ENCODE measurements at places on chromosomes 16 and 17.

- DNase-seq: peak; percentile 84
Measured at GRCh38 chr17:76547183-76547641, 7.4 kb downstream of the PRCD start.

GRCh38 chr17:78622491-78623265, 45.5 kb upstream of the DNAH17 start:
- no peak for DNase-seq

DNA sequence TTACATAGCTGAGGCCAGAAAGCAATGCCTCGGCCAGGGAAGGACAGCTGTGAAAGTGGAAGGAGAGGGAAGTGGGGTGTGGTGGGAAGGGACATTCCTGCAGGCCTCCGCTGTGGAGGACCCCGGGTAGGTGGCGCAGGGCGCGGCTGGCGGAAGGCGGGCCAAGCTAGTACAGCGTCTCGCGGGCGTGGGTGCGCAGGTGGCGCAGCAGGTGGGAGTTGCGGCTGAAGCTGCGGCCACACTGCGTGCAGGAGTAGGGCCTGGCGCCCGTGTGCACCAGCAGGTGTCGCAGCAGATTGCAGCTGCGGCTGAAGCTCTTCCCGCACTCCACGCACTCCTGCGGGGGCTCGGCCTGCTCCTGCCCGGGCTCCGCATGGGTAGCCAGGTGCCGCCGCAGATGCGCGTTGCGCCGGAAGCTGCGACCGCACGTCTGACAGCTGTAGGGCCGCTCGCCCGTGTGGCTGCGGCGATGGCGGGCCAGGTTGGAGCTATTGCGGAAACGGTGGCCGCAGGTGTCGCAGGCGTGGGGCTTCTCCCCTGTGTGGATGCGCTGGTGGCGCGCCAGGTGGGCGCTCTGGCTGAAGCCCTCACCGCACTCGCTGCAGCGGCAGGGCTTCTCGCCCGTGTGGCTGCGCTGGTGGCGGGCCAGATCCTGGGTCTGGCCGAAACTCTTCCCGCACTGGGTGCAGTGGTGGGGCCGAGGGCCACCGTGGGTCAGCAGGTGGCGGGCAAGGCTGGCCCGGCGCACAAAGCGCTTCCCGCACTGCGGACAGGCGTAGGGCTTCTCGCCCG, 10.0 kb downstream of the ZSCAN10 start:
- DNase-seq: no peak

DNA sequence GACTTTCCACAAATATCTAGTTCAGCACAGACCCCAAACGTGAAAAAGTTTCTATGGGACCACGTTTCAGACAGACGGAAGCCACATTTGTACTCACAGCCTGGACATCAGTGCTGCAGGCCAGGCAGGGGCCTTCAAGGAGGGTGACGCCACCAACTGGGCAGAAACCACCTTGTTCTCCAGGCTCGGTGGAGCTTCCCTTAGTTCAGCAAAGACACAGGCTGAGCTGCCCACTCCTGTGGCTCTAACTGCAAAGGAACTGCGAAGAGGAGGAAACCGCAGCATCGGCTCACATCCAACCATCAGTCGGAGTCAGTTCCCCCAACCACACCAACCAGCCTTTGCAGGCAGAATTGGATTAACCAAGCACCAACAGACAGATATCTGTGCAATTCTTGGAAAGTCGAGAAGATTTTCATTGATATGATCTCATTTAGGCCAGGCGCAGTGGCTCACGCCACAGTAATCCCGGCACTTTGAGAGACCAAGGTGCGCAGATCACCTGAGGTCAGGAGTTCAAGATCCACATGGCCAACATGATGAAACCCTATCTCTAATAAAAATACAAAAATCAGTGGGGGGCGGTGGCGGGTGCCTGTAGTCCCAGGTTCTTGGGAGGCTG, 73.3 kb upstream of the CNEP1R1 start:
- no peak for DNase-seq

GRCh38 chr17:17930674-17931073, 41.5 kb downstream of the TOM1L2 start:
- DNase-seq: no peak

GRCh38 chr16:85210423-85211169, 98.3 kb upstream of the CIBAR2 start:
- DNase-seq: no peak

DNA sequence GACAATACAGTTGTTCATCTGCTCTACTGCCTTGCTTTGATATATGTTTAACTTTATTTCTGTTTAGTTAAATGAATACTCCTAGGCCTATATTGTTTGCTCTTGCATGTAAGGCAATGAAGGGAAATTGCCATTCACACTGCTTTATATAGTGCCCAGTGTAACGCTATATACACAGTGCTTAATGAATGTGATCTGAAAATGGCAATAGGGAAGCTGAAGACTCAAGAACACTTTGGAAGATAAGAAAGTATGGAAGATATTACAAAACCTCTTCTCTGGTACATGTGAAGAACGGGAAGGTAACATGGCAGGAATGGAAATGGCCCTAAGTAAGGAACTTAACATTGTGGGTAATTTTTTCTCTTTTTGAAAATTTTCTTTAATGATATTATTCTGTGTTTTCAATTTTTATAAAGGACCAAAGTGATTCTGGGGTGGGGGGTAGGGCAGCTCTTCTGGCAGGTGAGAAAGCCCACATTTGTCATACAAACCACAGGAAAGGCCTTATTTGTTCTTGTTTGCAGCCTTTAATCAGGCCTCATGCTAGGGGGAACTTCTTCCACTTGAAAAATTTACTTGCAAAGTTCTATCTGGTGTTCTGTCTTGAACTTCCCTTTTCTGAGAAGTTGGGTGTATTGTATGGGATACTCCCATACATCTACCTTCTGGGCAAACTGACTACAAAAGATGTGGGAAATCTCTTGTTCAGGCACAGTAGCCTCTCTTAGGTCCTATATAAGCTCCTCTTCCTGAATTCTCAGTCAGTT, 100.8 kb upstream of the CORO6 start:
- DNase-seq: no peak

- DNase-seq: no peak
Measured at GRCh38 chr17:6380915-6381438, 53.9 kb downstream of the AIPL1 start.

DNA sequence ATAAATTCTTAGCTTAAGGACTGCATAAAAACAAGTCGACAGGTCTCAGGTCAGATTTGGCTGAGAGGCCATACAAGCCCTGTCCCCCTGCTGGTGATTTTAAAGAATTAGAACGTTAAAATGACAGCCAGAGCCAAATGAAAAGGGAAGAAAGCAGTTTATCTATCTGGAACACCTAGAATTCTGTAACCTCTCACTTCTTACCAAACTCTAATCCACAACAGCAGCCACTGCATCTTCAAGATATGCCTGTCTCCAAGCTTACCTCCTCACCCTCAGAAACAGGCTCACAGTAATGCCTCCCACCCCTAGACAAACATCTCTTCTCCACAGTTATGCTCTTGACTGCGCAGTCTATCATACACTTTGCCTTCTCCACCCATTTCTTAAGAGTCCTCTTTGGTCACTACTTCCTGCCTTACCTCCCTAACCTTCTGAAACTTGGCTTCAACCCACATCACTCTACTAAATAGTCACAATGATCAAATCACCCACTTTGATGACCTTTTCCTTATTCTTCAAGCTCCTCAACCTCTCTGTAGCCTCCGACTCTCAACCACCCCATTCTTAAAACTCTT, 14.2 kb downstream of the ANKFY1 start:
- DNase-seq: no peak

DNA sequence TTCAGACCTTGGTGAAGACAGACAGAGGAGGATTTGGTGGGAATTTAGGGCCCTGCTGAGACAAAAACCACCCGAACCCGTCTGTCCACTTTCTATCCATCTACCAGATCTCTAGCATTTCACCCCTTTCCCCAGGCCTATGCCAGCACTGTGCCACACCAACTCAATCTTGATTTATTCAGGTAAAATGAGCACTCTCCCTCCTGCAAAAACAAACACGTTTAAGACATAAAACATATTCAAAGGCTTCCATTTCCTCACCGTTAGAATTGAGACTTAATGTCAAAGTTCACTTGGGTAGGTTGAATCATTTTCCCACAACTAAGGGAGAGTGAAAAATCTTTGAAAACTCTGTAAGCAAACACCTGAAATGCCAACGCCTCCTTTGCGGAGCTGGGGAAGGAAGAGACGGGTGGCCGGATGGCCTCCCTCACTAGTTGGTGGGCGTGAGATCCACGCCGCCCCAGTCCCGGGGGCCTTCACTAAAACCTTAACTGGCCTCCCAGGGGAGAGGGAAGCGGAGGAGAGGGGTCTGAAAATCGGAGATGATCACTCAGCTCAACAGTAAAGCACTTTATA, 862 bp downstream of the DCAKD start:
- DNase-seq: no peak

DNA sequence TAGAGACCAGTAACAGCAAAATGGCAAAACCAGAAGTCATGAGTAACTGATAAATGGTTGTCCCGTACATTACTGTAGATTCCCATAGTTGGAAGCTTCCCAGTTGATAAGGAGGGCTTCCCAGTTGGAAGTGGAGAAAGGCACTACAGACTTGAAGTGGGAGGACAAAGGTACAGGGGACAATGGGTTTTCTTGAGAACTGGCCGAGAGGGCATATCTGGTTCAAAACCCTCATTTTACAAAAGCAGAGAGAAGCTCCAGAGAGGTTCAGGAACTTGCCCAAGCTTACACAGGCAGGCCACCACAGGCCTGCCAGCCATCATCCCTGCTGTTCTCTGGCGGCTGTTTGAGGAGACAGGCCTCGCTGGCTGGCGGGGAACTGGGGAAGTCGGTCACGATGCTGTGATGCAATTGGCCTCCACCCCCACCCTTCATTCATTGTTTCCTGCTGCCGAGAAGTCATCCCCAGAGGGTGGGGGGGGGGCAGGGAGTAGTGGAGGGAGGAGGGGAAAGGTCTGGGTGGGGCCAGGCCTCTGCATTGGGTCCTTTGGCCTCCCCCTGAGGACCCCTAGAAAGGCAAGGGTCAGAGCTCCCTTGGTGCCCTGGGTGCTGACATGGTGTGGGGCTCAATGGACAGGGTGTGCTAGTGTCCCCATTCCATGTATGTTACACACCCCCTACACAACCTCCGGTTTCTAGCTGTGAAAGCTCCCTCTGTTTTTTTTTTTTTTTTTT, 3.0 kb downstream of the UBALD2 start:
- peak; percentile 88 for DNase-seq

DNA sequence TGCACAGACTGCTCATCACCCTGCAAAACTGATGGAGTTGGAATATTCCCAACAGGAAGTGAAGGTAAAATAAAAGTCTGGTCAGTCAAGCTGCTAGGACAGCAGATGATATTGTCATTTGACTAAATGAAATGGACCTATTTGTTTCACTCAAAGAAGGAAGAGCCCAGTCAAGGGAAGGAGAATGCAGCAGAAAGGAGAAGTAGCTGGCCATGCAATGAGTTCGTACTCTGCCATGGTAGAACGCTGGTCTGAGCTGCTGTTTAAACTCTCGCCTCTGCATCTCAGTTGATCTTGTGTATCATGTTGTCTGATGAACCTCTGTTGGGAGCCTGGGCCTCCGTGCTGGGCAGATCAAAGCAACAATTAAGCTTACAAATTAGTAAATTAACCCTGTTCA, 15.6 kb upstream of the YPEL2 start:
- no peak for DNase-seq

GRCh38 chr17:32553168-32553567, 66.4 kb downstream of the CDK5R1 start:
- no peak for DNase-seq

GRCh38 chr17:10354651-10355050, 18.2 kb downstream of the MYH13 start:
- no peak for DNase-seq

DNA sequence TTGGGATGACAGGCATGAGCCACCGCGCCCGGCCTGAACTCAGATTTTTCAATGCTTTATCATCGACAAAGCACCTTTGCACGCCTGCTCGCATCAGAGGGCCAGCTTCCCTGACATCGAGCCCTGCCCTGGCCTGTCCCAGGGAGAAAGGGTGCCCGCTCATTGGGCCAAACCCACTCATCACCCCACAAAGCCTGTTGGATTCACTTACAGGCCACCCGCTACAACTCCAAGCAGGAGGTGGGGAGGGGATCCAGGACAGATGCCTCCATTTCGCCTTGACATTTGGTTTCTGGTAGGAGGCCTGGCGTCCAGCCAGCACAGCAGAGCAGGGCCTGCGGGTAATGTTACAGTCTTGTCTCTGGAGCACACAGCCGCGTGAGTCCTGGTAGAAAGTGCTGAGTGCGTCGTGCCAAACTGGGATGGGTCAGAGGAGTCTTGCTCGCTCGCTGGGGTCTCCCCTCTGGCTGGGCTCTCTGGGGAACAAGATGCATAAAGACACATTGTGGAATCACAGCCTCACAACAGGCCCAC, 19.8 kb downstream of the SMTNL2 start:
- DNase-seq: no peak

GRCh38 chr17:35170968-35171771, 23.0 kb downstream of the SLC35G3 start:
- DNase-seq: no peak

- no peak for DNase-seq
Measured at GRCh38 chr17:71330099-71330375, 790.8 kb upstream of the SOX9 start.

- DNase-seq: no peak
Measured at GRCh38 chr16:24844101-24845030, 1.4 kb upstream of the SLC5A11 start.

- no peak for DNase-seq
Measured at GRCh38 chr16:67206838-67207248, 7.9 kb downstream of the ELMO3 start.

DNA sequence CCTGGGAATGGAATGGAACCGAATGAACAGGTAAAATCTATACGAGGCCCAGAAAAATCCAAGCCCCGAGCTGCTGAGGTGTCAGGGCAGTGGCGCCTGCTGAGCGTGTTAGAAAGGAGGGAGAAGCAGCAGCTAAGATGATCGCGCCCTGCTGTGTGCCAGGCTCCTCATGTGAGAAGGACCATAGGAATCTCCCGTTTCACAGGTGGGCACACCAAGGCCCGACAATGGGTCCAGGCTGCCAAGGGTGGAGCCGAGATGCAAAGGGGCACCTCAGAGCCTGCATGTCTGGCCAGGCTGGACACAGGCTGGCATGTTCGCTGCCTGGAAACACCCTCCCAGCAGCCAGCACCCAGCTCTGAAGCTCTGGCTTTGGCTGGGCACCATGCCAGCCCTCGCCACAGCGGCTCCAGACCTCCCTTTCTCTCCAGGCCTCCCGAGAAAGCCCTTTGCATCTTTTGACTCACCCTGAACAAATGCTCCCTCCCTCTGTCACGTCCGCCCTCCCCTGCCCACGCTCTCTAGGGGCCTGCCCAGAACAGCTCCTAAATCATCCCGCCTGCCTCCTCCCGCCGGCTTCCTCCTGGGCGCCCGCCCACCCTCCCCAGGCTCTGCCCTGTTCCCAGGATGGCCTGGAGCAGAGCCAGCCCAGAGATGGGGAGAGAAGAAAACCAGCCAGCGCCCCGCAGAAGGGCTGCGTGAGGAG, 217.8 kb upstream of the GSE1 start:
- DNase-seq: peak; percentile 19

- no peak for DNase-seq
Measured at GRCh38 chr17:75843577-75844529, at the start of gene UNC13D. Gene UNC13D (minus strand): TSS chr17:75844404. CDS start chr17:75844337, 67 bp downstream.

GRCh38 chr16:67565470-67566100, 3.3 kb downstream of the CTCF start:
- DNase-seq: no peak

GRCh38 chr17:38733982-38734973, 4.1 kb downstream of the CISD3 start:
- no peak for DNase-seq

GRCh38 chr16:11639925-11640899, 28.0 kb upstream of the SNN start:
- peak; percentile 86 for DNase-seq

GRCh38 chr16:9053006-9053601, 38.3 kb upstream of the HAPSTR1 start:
- DNase-seq: no peak

All from pons (tissue), 1 donor.